CD8-positive, alpha-beta memory T cell (primary cell): ENCODE measurements at places on chromosomes 12 and 14.

- no peak for DNase-seq
Measured at GRCh38 chr12:71854594-71854993, 15.0 kb downstream of the TBC1D15 start.

DNA sequence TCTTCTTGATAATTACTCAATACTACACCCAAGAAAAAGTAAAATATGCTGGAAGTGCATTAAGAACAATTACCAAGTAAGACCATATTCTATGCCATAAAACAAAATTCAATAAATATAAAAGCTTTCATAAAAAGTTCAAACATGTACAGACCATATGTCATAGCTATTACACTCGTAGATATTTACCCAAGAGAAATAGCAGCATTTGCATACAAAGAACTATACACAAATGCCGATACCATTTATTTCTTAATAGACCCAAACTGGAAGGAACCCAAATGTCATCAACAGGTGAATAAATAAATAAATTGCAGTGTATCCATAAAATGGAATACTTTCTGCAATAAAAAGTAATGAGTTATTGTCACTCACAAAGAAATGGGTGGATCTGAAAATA lies 78.3 kb upstream of the SLC16A7 start:
- DNase-seq: no peak

DNA sequence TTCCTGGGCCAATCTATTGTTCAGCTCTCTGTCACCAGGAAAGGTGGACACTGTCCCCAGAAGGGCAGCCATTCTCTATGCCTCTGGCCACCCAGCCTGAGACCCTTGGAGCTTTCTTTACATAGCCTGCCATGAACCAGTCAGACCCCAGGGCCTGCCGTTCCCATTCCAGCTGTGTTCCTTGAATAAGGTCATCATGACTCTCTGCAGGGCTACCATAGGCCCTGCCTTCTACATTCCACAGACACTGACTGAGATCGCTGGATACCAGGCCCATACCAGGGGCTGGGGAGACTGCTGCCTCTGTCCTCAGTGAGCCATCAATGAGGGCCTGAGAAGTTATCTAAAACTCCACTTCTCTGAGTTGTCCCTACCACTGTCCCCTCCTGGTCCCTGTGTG lies 75.5 kb downstream of the SYNE3 start:
- no peak for DNase-seq

GRCh38 chr14:104657563-104658324 lies 31.7 kb upstream of the INF2 start:
- DNase-seq: no peak

GRCh38 chr12:5872745-5873144 lies 72.3 kb downstream of the ANO2 start:
- DNase-seq: no peak

GRCh38 chr12:94123127-94123526 lies 25.2 kb upstream of the PLXNC1 start:
- DNase-seq: no peak

DNA sequence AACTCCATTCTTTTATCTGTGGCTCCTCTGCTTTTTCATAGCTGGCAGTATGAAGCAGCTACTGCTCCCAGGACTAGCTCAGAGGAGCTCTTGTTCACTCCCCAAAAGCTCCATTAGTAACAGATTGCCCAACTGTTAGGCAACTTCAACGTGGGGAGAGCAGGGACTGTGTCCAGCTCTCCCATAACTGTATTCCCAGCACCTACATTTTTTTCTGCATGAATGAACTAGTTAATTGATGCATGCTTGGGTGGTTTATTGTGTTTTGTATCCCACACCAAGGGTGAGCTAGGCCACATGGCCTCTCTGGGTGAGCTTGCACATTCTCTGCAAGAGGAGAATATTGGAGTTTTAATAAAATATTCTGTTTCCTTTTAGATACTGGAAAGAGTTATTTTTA lies 15.2 kb downstream of the STON2 start:
- no peak for DNase-seq

- no peak for DNase-seq
Measured at GRCh38 chr12:81722004-81722403, 37.1 kb downstream of the PPFIA2 start.

DNA sequence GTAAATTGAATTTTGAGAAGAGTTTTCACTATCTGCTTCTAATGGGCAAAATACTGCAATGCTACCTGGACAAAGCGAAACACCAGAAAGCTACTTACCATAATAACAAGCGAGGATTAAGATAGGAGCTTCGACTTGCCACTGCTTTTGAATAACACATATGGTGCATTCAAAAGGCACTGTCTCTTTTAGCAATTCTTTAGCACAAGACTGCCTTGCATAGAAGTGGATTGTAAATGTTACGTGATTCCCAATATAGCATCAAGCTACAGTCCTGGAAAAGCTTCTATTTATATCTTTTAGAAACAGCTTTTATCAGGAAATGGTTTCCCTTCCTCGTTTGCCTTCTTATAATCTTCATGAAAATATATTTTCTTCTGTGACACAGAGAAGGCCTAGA lies 258.7 kb upstream of the PDE3A start:
- no peak for DNase-seq

- DNase-seq: no peak
Measured at GRCh38 chr12:58980768-58981167, 60.5 kb upstream of the LRIG3 start.

- no peak for DNase-seq
Measured at GRCh38 chr12:27576667-27577347, 52.8 kb downstream of the PPFIBP1 start.

DNA sequence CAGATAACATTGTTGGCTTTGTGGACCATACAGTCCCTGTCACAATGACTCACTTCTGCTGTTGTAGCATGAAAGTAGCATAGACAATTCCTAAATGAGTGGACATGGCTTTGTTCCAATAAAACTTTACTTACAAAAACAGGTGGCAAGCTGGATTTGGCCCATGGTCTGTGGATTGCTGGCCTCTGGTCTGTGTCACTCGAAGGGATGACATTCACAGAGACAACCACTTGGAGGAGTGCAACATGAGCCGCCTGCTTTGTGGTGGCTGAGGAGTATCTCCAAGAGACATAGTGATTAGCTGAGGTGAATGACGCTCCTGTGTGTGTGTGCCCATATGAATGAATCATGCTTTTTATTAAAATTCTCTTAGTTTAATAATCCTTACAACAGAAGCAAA lies 81.3 kb upstream of the NRXN3 start:
- no peak for DNase-seq

GRCh38 chr14:19800282-19801117 lies 3.1 kb upstream of the OR4N2 start:
- no peak for DNase-seq

DNA sequence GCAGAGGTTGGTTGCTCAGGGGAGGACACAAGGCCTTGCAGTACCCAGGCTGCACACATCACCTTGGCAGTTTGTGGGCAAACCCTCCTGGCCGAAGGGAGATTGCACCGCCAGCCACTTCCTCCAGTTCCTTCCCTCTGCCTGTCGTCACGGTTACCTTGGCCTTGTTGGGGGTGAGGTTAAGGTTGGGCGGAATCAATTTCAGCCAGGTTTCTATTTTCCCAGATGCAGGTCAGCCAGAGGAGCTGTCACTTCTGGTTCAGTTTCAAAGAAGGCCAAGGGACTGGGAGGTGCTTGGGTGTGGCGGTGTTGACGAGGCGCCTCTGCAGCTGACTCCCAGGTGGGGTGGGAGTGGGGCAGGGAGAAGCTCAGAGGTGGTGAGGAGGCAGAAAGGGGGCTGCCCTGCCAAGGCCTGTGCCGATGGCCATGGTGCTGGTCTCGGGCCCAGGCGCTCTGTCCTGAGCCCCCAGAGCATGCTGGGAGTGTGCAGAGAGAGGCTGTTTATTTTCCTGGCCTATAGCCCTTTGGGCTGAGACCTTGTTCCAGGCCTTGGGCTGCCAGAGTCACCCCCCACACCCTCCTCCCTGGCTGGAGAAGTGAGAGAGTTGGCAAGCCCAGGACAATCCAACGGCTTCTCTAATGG lies 31.4 kb downstream of the JDP2 start:
- DNase-seq: no peak

- DNase-seq: no peak
Measured at GRCh38 chr12:7747246-7747645, at the start of gene CLEC4C. CLEC4C (minus strand) TSS chr12:7747375; CDS start chr12:7747348, 27 bp downstream.
